ENCODE measurements at places on chromosomes 3 and 15.

GRCh38 chr3:176796371-176796770, 400.9 kb downstream of the TBL1XR1 start:
- no peak for DNase-seq

DNA sequence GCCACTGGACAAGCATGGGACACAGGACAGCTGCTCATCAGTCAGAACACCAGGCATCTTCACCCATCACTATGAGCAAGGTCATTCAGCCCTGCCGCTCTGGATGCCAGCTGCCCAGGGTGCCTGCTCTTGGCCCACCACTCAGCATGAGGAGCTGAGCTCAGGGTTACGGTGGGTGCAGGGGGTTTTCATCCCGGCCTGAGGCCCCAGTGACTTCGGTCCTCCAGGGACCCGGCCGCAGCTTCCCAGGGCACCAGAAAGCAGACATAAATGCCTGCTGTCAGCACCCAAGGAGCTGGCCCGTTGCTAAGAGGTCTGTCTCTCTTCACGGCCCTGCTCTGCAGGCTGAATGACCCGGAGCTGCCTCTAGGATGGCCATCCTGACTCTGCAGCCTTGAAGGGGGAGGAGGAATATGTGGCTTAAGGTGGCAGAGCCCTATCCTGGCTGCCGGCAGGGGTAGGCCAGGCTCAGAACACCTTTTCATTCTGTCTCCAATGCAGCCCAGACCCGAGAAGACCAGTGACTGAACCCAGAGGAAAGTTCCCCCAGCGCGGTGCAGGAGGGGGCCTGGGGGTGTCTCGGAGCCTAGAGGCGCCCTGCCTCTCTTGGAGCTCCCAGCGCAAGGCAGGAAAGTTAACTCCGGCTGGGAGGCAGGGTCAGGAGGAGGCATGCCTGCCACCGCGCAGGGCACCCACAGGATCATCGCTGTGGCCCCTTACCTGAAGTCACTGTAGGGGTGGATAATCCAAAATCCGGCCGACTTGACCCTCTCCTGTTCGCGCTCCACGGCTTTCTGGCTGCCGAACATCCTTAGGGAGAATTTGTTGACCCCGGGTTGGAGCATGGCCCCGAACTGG, 1.8 kb downstream of the HCN4 start:
- peak; percentile 65 for DNase-seq

GRCh38 chr15:66931768-66932633, 133.4 kb upstream of the SMAD3 start:
- peak; percentile 27 for DNase-seq

- no peak for DNase-seq
Measured at GRCh38 chr3:159821110-159821509, 167.5 kb upstream of the IL12A start.
